Retinal pigment epithelial cell (primary cell): ENCODE measurements at places on chromosomes 1 and 21.

DNA sequence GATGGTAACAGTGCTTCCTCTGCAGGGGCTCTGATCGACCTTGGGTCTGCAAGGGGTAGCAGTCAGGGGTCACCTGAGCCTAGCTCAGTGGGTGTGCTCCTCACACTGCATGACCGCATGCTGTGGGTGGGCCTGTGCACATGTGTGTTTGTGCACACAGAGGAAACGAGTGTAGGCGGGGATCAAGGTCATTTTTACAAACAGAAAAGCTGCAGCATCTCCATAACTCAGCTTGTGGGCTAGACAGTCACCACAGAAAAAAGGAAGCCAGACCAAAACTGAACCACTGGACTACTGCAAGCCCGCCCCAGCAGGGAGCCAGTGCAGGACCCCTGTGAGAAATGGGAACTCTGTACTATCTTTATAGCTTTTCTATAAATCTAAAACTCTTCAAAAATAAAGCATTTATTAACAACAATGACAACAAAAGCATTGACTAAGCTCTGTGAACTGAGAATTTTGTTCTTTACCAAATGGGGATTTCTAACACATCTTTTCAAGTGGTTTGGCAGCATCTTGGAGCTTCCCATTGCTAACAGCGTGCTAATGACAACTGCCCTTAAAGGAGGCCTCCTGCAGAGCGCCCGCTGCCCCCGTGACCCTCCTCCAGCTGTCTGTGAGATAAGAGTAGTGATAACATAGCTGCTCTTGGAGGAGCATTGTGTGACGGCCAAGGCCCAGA lies 19.9 kb upstream of the NEK2 start:
- DNase-seq = no peak

DNA sequence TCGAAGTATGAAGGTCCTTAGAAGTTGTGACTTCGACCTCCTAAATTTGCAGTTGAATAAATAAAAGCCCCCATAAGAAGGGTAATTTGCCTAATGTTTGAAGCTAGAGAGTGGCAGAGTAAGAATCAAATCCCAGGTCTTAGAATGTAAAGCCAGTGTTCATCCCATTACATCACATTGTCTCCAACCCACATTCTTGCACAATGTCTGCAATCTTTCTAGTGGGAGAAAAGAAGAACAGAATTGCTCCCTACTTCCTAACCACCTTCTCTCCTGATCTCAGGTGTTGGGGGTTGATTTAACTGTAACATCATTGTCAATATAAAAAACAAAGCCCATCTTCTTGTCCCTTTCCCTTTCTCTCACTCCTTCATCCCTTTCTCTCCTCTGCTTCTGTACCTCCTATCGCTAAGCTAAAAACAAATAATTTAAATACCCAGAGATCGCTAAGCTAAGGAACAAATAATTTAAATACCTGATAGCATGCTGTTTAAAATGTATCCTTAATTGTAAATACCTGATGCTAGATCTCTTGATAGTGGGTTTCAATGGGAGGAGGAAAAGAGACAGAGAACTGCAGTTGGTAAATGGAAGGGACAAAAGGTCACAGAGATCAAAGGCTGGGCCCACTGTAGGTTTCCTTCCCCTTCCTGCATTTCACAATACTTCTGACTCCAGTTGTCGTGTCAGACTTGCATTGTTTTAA lies 32.1 kb upstream of the CCDC190 start:
- no peak for DNase-seq

DNA sequence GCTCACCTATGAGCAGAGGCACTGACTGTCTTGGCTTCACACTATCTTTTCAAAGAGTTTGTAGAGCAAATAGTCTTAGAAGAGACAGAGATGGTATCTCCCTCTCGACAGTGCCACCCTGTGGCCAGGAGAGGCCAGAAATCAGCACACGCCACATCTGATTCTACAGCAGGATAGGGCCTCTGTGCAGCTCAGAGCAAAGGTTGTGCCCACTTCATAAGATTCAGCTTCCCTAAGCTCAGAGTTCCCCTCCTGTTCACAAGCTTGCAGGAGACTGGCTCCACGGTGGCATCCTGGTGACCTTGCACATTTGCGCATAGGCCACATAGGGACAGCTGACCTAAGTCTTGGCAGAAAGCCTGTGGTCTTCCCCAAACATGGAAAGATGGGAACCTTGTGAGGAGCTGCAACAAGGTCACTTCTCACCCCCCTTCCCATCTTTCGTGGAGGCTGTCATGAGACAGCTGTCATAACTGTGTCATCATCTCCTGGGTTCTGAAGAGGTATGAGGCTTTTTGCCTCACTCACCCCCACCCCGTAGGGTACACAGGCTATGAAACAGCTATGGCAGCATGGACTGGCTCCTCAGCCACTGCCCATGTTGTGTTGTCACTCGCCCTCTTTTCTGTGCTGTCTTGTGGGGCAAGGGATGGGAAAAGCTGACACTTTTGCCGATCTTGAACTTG lies 3.0 kb downstream of the ITLN2 start:
- no peak for DNase-seq

- DNase-seq = no peak
These were observed 68.7 kb downstream of the TRIM11 start for GRCh38 chr1:228337711-228338520.

DNA sequence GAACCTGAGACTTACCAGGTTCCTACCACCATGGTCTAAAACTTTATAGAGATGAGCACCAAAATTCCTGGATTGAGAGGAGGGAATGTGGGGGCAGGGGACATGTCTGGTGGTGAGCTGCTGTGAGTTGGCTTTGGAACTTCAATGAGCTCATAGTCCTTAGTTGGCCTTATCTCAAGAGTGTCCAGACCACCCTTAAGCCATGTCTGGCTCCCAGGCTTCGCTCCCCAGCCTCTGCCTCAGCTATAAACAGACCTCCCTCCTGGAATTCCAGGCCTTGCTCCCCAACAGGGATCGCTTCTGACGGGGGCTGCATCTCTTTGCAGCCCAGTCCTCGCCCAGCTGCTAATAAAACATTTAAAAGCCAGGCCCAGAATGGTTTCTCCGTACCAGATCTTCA lies 19.5 kb downstream of the ATF3 start:
- no peak for DNase-seq

- DNase-seq = no peak
These were observed 506.8 kb upstream of the CAMK1G start for GRCh38 chr1:209076688-209077087.

GRCh38 chr1:111481387-111482221 lies 7.8 kb downstream of the C1orf162 start:
- DNase-seq = peak; percentile 13

GRCh38 chr1:63108206-63108605 lies 214.2 kb upstream of the FOXD3 start:
- no peak for DNase-seq

GRCh38 chr1:224245188-224245587 lies 62.1 kb downstream of the DEGS1 start:
- no peak for DNase-seq

DNA sequence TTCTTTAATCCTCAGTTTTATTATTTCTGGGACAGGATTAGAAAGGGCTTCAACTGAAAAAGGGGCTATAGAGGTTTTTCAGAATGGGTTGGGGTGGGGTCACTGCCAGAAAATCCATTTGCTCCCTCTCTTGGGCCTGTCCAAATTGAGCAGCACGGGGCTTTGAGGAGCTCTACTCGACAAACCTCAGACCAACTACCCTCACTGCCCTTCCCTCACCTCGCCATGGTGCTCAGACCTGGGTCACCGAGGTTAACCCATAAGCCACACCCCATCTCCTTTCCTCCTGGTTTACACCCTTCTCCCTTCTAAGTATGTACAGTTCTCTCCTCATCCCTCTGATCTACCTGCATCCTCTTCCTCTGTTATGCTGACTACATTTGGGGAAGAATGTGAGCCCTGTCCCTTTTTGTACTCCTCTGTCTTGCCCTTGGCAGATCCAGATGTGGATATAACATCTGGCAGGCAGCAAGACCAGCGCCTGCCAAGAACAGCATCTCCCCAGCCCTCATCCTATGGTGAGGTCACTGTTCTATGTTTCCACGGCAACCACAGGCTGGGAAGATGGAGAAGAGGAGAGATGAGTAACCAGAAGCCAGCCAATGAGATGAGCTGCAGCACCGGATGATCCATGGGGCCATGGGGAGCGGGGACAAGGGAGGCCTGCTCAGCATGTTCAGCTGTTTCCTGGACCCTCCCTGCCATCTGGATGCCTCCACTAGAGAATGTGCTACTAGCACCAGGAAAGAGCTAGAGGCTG lies 3.7 kb upstream of the FABP3 start:
- no peak for DNase-seq

- no peak for DNase-seq
These were observed 1.0 kb upstream of the EXO1 start for GRCh38 chr1:241846862-241847539.

- no peak for DNase-seq
These were observed 565.3 kb upstream of the NEGR1 start for GRCh38 chr1:72847651-72848050.

DNA sequence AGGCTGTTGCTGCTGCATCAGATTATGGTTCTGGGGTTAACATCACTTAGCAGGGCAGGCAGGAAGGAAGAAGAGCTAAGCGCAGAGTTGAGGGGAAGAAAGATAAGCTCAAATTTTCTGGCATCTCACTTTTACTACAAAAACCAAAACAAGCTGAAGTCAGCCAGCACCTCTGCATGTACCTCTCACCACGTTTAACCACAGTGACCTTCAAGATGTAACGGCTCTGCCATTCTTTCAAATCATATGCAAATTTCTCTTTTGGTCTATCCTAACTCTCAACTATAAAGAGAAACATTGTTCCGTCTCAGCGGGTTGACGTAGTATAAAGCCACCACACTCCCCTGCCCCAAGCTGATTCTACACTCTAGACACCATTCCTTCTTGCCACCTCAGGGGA lies 154.4 kb downstream of the OMA1 start:
- no peak for DNase-seq

GRCh38 chr1:167936930-167937708 lies at the start of gene MPC2:
Gene MPC2 (minus strand): TSS chr1:167937072. CDS start chr1:167935841, 1,231 bp downstream.
- DNase-seq = no peak

GRCh38 chr1:64356636-64357256 lies 113.2 kb upstream of the CACHD1 start:
- DNase-seq = no peak

- no peak for DNase-seq
These were observed 161.3 kb upstream of the SGIP1 start for GRCh38 chr1:66372522-66373101.

GRCh38 chr1:100404821-100405220 lies 52.5 kb downstream of the CDC14A start:
- DNase-seq = no peak

DNA sequence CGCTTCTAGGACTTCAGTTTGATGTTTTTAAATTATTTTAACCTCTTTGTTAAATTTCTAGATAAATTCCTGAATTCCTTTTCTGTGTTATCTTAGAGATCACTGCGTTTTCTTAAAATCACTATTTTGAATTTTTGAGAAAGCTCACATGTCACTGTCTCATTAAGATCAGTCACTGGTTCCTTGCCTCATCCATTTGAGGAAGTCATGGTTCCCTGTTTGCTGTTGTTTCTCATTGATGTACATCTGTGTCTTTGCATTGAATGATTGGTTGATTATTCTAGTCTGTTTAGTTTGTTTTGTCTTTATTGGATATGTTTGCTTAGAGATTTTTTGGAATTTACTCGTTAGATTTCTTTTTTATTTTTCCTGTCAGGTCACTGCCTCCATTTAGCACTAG lies 50.1 kb downstream of the CRP start:
- no peak for DNase-seq

GRCh38 chr1:230392536-230392909 lies 33.6 kb downstream of the PGBD5 start:
- DNase-seq = no peak

- DNase-seq = no peak
These were observed 2.5 kb upstream of the LEFTY1 start for GRCh38 chr1:225891229-225891972.

GRCh38 chr1:38133304-38133703 lies 86.7 kb upstream of the POU3F1 start:
- DNase-seq = no peak

DNA sequence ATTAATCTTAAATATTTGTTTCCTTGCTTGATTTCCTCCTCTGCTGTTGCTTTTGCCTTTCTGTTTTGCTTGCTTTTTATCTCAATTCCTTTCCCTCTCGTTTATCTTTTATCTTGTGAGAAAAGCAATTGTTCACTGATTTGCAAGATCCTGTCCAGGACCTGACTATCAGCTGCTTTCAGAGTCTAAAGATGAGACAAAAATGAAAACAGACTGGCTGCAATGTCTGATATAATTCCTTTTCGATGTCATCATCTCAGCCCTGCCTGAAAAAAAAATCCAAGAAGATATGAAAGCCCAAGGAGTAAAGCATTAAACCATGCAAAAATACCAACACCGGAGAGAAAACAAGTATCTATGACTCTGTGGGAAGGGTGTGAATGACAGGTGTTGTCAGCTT lies 225.5 kb downstream of the PATJ start:
- DNase-seq = no peak

- peak; percentile 78 for DNase-seq
These were observed 302.7 kb downstream of the DISC1 start for GRCh38 chr1:231929311-231929710.

- no peak for DNase-seq
These were observed 104.1 kb downstream of the SIK1 start for GRCh38 chr21:43322805-43323204.

- DNase-seq = no peak
These were observed at the start of gene HPCA for GRCh38 chr1:32886004-32886827. Gene HPCA (plus strand): TSS chr1:32886491. CDS start chr1:32888899, 2,408 bp downstream.

DNA sequence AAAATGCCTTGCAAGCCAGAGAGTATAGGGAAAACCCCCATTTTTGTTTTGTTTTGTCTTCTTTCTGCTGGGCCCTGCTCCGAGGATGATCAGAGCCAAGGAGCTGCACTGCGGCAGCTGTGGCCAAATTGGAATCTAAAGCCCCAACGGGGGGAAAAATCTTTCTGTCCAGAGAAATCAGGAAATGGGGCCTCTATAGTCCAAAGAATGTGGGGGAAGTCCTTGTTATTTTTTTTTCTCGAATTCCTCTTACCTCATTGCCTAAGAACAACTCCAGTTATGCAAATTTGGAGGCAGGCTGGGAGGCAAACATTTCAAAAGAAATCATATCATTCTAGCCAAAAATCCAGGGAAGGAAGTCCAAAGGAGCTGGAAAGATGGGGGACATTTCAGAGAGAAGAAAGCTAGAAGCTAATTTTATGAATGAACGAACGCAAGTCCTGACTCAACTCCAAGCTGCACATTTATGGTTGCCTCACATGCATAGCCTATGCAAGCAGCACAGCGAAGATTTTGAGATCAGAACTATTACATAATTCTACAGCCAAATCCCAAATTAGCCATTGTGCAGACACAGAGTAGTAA lies 263.2 kb downstream of the KCTD3 start:
- no peak for DNase-seq

DNA sequence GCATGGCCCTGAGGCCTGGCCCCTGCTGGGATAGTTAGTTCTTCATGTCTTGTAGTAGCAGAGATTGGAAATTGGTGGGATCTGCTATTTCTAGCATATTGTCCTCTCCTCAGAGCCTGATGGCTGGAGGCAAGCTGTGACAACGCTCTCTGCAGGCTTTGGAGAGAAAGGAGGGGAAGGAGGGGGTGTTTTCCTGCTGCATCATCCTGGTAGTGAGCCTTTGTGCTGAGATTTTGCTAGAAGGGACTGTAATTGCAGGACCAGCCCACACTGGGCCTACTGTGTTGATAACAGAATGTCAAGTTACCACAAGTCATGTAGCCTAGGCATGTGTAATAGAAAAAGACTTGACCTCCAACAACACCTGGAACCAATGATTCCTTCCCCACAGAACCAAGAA lies 351.0 kb downstream of the SIPA1L2 start:
- no peak for DNase-seq
